ENCODE measurements at places on chromosomes 4 and X.

- no peak for DNase-seq
Observed at GRCh38 chr4:7206911-7207567, 14.7 kb downstream of the SORCS2 start.

DNA sequence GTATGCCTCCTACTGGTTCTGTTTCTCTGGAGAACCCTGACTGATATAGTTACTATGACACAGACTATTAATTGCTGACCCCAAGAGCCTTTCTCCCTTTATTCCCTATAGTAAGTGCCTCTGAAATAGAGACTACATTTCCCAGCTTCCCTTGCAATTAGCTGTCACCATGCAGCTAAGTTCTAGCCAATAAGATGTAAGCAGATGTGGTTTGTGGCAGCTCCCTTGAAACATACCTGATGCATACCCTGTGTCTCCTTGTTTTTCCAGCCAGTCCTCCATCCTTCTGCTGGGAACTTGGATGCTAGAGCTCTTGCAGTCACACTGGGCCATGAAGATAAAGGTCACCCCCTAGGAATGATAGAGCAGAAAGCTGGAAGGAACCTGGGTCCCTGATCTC lies 9.7 kb upstream of the TMEM165 start:
- DNase-seq, result no peak

GRCh38 chr4:138958519-138958918 lies 57.1 kb upstream of the NOCT start:
- DNase-seq, result no peak

- no peak for DNase-seq
Observed at GRCh38 chr4:182447767-182448280, 204.6 kb downstream of the TENM3 start.

- DNase-seq, result no peak
Observed at GRCh38 chr4:41176340-41176739, 38.0 kb downstream of the APBB2 start.

- no peak for DNase-seq
Observed at GRCh38 chr4:142434519-142435224, 411.4 kb downstream of the INPP4B start.

- DNase-seq, result no peak
Observed at GRCh38 chr4:95249426-95250021, 299.2 kb downstream of the UNC5C start.

GRCh38 chrX:34956916-34957315 lies 14.3 kb downstream of the FAM47B start:
- DNase-seq, result no peak

GRCh38 chr4:162891788-162892707 lies 274.6 kb downstream of the NAF1 start:
- DNase-seq, result no peak

- DNase-seq, result no peak
Observed at GRCh38 chr4:40394236-40394635, 59.1 kb downstream of the CHRNA9 start.

DNA sequence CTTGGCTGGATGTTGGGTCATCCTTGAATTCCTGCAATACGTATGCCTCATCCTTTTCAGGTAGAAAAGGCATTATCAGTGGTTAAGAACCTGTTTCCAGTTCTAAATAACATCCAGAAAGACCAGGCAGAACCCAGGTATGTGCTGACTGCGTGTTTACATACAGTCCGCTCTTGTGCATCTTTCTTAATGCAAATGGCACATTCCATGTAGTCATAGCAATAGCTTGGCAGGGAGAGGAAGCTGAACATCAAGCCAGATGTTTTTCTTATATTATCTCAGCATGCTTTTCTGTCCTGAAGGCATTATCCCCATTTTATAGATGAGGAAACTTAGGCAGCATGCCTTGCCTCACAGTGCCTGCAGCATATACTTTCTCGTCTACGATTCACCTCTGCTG lies 2.1 kb downstream of the DCLK2 start:
- DNase-seq, result no peak

GRCh38 chr4:174244441-174244840 lies 39.0 kb downstream of the FBXO8 start:
- no peak for DNase-seq

Measured in T-cell (primary cell).